Activated CD4-positive, alpha-beta T cell treated with anti-CD3 and anti-CD28 coated beads for 24 hours (primary cell): ENCODE measurements at places on chromosomes 3 and 15.

- DNase-seq, result no peak
These were observed 26.4 kb downstream of the STOML1 start for GRCh38 chr15:73965758-73966113.

- no peak for DNase-seq
These were observed 13.5 kb downstream of the MRPS11 start for GRCh38 chr15:88480981-88481380.

DNA sequence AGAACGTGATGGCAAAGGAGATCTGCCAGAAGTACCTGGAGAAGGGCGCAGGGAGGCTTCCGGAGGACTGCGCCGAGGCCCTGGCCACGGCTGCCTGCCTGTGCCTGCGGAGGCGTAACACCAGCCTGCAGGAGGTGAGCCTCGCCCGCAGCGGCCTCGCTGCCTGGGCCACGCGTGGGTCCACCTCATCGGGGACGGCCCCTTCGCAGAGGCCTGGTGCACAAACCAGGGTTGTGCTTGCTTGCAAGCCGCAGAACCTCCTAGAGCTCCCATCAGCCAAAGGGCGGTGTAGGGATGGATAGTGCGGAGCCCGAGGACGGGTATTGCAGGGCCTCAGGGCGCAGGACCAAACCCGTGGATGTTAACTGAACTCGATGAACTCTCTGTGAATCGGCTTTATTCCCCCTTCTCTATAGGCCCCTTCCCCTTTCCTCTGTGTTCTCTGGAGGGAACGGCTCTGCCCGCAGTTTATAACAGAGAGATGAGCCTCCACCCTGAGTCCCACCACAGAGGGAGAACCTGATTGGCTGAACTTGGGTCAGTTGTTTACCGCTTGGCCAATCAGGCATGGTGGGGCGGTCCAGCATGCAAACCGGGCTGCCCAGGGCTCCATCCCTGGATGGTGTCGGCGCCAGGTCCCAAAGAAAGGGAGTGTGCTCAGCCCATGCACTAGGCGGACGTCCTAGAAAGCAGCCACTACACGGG, 13.6 kb upstream of the TATDN2 start:
- no peak for DNase-seq

- no peak for DNase-seq
These were observed 371.9 kb downstream of the CACNA2D3 start for GRCh38 chr3:54494209-54494608.

GRCh38 chr3:132569153-132569552, 27.9 kb upstream of the ACKR4 start:
- no peak for DNase-seq

- no peak for DNase-seq
These were observed 864.9 kb downstream of the FHIT start for GRCh38 chr3:60386306-60386705.

- no peak for DNase-seq
These were observed 8.9 kb upstream of the LRRK1 start for GRCh38 chr15:100909989-100910955.

GRCh38 chr15:40368719-40369473, 10.9 kb downstream of the DISP2 start:
- DNase-seq, result no peak

DNA sequence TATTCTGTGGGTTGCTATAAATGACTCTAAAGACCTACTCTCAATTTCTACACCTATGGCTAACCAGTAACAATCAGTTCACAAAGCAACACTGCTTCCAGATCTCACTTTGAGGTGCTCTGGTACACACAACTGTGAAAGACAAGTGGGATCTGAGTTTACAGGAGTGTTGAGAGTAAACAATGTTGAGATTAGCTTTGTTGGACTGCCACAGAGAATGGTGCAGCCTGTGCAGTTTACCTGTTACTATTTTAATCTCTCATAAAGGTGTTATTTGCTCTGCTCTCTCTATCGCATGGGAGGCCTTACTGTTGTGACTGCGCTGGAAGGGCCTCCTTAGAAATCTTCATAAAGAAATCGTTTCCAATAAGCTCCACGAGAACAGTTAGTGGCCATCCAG, 112.0 kb downstream of the SOX2 start:
- DNase-seq, result no peak

DNA sequence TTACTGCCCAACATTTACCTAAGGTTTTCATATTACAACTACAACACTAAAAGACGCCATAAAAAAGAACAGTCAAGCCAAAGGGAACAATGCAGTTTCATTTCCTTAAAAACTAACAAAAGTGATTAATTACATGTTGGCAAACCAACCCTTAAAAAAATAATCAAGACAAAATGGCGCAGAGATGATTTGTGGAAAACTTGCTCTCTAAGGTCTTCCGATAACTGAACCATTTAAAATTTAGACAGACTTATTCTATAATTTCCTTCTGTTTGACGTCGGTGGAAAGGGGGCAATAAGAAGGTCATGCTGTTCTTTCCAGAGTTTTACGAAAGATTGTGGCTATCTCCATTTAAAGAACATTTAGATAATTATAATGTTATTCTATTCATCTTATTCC, 87.6 kb downstream of the RYK start:
- no peak for DNase-seq

- no peak for DNase-seq
These were observed 141.5 kb upstream of the UMPS start for GRCh38 chr3:124588794-124589193.

DNA sequence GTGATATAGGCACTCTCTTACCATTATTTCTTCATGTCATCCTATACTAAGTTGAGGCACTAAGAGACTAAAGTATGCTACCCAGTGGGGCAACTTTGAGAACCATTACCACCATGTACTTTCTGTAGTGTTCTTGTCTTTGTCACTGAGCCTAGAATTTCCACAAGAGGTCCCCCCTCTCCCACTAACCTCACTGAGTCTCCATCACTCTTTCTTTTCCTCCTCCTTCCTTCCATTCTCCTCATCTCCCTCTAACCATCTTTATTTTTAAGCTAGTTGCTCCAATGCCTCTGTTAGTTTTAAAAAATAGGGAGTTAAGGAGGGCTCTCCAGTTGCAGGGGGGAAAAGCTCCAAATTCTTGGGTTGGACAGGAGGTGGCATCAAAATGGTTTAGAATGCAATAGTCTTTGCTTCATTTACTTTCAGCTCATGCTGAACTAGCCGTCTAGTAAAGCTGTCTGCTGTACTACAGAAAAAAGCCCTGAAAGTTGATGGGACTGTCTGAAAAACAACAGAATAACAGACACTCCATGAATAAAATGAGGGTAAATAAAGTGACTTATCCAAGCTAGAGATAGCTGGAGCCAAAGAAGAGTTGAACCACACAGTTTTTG, 85.1 kb upstream of the MYRIP start:
- DNase-seq, result no peak
